GM04504 (cell line): ENCODE measurements at places on chromosomes 6 and 20.

DNA sequence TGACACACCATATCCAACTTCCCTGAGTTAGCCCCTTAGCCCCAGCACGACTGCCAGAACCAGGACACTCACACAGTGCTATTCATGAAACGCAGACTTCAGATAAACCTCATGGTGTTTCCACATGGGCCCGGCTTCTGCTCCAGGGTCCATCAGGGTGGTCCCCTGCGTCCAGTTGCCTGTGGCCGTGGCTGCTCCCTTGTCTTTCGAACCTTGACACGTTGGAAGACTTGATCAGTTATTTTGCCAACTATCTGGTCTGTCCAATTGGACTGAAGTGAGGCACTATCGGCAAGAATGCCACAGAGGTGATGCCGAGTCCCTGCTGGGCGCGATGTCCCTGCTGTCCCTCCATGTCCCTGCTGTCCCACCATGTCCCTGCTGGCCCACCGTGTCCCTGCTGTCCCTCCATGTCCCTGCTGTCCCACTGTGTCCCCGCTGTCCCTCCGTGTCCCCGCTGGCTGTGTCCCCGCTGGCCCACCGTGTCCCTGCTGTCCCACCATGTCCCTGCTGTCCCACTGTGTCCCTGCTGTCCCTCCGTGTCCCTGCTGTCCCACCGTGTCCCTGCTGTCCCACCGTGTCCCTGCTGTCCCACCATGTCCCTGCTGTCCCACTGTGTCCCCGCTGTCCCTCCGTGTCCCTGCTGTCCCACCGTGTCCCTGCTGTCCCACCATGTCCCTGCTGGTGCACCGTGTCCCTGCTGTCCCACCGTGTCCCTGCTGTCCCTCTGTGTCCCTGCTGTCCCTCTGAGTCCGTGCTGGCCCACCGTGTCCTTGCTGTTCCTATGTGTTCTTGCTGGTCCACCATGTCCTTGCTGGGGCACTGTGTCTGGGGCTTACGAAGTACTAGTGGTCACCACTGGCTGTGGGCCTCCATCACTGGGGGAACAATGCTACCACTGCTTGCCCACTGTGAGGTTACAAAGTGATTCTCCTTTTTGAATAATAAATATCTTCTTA lies 251.4 kb downstream of the DLL1 start:
- DNase-seq, result no peak

DNA sequence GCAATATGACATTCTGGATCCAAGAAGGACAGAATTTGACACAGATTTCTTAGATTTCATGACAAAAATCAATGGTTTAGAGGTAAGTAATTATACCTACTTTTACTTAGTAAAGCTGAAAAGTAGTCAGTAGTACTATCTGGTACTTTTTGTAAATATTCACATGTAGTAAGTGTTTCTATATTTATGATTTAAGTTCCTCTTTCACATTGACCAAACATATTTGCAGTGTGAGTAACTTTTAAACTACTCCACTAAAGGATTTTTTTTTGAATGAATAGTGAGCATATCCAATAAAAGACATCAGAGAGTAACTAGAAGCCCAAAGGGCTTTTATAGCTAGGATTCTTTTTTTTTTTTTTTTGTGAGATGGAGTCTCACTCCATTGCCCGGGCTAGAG lies 60.8 kb downstream of the DNAH8 start:
- DNase-seq, result no peak

DNA sequence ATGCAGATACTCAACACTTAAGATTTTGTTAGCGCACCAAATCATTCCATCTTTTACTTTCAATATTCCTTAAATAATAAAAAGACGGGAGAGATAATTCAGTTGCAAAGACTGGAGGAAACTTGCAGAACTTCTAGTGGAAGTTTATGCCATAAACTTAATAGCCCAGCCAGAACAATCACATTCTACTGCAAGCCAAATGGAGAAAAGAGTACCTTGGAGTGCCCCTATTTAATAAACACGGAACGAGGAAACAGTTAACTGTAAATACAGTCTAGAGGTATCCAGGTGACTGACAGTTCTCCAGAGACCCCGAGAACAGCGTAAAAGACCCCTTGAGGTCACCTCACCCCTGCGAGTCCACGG lies 635 bp downstream of the SLC35B3 start:
- no peak for DNase-seq

GRCh38 chr6:7200598-7201443 lies 93.1 kb downstream of the RREB1 start:
- no peak for DNase-seq

GRCh38 chr6:13259393-13259792 lies 68.9 kb downstream of the TBC1D7 start:
- no peak for DNase-seq

GRCh38 chr6:88422831-88423230 lies 256.7 kb upstream of the CNR1 start:
- DNase-seq, result peak; percentile 6

DNA sequence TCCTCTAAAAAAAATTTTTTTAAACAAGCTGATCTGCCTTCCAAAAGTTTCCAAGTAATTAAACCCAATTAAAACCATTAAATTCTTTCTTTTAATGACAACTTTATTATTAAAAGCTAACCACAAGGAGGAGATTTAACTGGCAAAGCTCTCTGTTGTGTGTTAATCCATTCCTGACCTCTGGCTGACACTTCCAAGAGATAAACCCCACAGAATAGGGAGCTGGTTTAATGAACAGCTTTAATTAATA lies 230.8 kb downstream of the EYA2 start:
- peak; percentile 24 for DNase-seq

DNA sequence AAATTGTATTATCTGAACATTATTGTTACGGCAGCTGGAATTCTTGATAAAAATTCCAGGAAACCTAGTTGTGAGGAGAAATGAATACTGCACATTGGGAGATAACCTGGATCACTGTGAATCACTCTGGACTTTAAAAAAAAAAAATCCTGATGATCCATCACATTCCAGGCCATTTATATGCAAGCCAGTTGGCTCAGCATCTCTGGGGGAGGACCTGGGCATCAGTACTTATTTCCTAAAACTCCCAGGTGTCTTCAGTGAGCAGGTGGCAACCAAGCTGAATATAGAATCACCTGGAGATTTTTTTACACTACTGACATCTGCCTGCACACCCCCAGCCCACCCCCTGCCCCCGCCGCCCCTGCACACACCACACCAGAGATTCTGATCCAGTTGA lies 39.1 kb upstream of the SIRT5 start:
- DNase-seq, result no peak

DNA sequence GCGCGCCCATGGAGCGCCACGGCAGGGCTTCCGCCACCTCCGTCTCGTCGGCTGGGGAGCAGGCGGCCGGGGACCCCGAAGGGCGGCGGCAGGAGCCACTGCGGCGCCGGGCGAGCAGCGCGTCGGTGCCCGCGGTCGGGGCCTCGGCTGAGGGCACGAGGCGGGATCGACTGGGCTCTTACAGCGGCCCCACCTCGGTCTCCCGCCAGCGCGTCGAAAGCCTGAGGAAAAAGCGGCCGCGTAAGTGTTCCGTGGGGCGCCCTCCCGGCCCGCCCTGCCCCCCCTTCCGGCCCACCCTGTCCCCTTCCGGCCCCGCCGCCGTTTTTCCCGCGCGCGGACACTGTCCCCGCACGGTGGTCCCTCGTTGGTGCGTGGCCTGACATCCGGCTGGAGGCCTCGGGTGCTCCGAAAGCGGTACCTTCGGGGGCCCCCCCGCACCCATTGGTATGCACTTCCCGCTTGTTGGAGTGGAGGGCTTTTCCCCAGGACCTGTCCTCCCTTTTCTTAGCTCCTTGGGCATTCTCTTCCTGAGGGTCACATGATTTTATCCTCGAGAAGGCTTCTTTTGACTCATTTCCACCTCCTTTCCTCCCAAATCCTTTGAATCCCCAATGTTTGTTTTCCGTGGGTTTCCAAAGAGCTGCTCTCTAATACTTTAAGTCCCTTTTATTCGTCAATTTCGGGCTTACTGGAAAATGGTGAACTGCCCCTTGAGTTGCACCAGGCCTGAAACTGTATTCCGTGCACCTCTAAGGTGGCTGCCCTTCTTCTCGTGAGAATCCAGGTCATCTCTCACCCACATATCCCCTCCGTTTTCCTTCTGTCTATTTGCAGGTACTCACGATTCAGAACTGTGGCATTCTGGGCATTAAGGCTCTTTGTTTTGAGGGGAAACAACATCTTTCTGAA lies 556 bp downstream of the PANK2 start:
- DNase-seq, result no peak

DNA sequence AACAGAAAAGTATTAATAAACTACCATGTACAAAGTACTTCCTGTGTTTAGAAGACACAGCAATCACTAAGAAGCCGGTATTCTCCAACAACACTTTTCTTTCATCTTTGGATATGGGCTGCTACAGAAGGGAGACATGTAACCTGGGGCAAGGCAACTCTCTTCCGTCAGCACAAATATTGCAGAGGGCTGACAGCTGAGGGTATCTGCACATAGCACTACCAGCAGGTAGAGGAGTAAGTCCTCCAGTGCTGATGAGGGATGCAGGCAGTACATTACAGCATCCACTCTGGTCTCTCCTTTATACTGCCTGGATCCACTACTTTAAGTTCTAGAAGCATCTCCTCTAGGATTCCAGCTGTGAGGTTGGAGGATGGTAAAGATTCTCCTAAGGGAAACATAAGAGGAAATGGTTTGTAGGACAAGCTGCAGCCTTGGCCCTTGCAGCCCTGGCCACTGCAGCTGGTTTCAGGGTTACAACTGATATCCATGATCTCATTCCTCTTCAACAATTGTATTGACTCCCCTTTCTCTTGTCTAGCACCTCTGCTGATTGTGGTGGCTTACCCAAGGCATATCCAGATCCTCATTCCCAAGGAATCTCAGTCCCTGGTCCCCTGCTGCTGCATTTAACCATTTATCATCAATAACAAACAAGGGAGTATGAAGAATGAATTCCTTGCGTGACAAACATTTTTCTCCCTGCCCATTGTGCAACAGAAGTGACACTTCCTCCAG lies 110.7 kb upstream of the ADGRF1 start:
- DNase-seq, result no peak

DNA sequence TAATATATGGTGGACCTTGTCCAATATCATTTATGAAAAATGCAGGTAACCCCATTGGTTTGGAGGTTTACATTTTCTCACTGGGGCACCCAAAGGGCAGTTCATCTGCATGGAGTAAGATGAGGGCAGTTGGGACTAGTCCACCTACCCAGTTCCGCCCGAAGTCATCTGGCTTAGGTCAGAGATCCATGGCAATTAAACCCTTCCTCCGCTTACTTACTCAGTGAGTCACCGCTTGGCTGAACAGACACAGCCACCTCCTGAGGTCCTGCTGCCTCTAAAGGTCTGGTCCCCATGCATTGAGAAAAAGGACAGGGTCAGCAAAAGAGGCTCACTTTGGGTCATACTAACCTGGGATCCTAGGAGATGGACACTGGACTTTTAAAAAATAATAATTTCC lies 102.9 kb upstream of the PRL start:
- no peak for DNase-seq

DNA sequence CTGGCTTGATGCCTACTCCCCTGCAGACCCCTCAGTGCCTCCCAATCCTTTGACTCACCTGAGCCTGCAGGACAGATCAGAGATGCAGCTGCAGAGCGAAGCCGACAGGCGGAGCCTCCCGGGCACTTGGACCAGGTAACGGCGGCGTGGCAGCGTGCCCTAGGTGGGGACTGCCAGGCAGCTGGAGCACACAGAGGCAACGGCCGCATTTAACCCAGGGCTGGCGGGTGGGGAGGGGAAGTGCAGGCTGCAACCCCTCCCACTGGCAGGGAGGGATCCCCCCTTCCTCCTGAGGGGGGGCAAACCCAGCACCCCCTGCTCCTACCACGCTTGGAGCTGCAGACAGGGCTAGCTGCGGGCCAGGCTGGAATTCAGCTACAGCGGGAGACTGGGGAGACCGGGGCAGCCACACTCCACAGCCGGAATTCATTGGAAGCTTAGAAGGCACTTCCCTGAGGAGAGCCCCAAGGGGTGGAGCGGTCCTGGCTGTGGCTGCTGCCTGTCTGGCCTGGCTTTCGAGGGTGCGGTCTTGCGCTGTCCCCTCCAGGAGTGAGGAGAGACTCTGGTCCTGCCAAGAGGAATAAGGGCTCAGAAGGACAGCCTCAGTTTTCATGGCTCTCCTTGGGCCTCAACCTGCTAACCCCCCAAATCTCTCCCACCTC lies at the start of gene MATN4:
Gene MATN4 (minus strand): TSS at position 183 of the 662 bp plus-strand sequence. CDS start 2,717 bp downstream, outside the sequence.
- no peak for DNase-seq

DNA sequence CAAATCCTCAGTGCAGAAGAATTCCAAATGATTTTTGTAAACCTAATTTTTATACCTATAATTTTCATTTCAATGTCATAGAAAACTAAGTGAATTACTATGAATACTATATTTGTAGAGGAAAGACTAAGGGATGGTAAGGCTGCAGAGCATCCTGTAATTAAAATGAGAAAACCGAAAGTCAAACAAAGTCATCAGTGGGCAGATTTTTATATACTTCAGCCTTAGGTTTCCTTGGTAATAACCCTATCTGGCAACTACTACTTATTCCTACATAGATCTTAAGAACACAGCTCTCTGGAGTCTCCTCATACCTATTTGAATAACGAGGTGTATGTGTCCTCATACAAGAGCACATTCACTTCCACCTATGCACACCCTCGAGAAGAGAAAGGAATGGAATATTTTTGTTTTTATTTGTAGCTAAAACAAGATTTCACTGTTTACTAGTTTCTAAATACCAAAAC lies 117.9 kb upstream of the SGK1 start:
- DNase-seq, result no peak

DNA sequence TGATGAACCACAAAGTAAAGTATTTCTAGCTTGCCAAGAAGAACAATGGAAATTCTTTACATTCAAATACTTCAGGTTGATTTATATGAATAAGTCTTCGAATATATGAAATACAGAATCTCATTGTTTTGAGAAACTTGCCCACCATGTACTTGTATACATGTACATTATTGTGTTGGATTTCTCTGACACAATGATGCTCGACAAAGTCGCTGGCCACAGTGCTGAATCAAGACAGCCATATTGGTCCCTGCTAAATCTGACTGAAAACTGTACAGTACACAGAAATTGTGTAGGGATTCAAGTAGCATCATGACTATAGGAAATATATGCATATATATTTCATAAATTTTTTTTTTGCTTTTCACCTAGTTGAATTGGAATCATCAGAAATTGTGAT lies 13.1 kb upstream of the LIN28B start:
- no peak for DNase-seq

- DNase-seq, result no peak
Measured at GRCh38 chr6:43373252-43373875, 3.9 kb upstream of the ZNF318 start.

DNA sequence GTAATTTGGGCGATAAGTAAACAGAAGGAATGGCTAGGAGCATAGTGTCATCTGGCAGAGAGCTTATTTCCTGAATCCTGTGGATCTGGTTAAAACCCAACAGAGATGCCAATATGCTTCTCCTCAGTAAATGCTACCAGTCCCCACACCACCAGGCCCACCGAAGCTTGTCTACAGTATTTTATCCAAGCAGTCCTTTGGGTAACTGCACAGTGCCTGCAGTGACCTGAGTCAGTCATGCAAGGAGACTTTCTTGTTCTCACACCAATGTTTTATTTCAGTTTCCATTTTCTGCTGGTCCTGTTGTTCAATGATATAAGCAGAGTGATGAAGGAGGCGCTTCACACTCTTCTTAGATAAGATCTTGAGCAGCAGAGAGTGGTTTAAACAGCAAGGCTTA lies 326.3 kb downstream of the RIMS1 start:
- no peak for DNase-seq
